GM12891 (cell line): ENCODE measurements at places on chromosomes 4 and X.
A peak's percentile ranks its signal among the peaks of the same experiment; 100 is the strongest.

DNA sequence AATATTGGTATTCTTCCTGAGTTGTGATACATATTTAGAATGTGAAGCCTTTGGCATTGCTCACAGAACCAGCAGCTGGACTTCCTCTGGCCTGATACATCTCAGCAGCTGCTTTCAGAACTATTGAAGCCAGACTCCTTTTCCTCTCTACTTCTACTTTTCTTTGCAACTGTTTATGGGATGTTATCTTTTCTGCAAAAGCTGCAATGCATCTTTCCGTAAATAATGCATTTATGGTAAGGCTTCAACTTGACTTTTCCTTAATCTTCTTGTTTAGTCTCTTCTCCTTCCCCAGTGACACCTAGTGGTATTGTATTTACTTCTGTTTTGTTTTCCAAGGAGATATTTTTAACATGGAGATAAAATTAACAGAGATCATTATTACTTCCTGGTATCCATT, 1548.7 kb downstream of the PCDH7 start:
- DNase-seq = no peak

DNA sequence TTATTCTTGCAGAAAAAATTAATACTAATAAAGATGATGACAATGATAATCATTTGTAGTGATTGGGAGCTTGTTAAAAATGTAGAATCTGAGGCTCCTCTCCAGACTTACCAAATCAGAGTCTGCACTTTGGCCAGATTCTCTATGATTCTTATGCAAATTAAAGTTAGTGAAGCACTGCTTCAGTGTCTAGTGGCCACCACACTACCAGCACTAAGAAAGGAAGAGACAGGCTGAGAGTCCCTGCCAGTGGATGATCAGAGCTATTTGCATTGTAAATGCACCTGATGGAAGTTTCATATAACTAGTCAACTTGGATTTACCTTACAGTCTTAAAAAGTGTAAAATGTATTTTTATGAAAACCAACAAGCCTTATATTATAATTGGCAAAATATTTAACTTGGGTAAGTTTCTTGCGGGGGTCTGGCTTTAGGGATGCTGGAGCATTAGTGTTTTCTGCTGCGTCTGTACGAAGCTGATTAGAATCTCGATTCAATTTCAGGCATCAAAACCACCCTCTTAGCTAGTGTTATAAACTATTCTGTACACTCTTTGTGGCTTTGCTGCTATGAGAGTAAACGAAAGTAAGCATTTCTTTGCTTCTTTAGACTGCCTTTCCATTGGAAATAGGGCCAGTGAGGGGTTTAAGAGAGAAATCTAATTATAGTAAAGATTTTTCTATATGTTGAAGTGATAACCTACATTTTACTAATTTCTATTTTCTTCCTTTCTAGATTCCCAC, 114.1 kb downstream of the TLL1 start:
- DNase-seq = no peak

DNA sequence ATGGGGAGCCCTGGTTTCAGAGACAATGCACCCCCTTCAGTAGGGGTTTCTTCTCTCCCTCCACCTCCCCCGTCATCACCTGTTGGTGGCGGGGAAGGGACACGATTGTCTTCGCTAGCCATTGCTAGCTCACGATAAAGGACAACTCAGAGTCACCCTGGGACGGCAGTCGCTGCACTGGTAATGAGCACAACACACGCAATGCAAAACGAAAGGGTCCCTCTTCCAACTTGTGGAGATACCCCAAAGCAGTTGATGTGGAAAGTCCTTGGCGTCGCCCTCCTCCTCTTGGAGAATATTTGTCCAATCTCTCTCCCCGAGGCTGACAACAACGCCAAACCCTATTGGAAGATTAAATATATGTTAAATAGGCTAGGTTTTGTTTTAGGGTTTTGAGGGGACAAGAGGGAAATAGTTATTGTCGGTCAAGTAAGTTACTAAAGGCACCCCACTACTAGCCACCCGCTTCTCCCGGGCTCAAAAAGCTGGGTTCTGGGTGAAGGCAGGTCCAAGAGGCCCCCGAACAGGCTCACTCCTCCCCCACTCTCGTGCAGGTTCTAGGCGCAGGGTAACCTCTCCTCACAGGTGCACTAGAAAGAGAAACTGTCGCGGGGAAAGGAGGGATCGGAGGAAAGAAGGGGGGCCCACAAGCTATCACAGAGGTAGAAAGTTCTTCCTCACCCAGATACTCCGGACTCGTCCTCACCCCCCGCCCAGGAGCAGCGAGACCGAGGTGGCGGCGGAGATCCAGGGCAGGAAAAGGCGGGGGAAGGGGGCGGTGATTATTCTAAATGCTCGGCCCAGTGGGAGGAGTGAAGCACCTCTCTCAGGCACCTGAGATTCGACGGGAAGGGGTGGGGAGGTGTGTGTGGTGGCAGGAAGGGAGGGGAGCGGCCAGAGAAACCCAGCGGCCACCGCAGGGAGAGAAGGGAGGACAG, at the start of gene LRBA:
Gene LRBA (minus strand): TSS at position 764 of the 938 bp plus-strand sequence. CDS start 642 bp downstream, at position 122.
- DNase-seq = peak; percentile 46

- DNase-seq = no peak
Measured at GRCh38 chrX:4263030-4263803, 549.8 kb upstream of the PRKX start.

GRCh38 chr4:88478247-88478646, 21.3 kb downstream of the HERC5 start:
- no peak for DNase-seq

- no peak for DNase-seq
Measured at GRCh38 chrX:72114306-72114705, 17.4 kb downstream of the RTL5 start.
